ENCODE measurements at places on chromosomes 1 and 21.

GRCh38 chr1:198007687-198008607 lies 90.8 kb downstream of the LHX9 start:
- DNase-seq: no peak

DNA sequence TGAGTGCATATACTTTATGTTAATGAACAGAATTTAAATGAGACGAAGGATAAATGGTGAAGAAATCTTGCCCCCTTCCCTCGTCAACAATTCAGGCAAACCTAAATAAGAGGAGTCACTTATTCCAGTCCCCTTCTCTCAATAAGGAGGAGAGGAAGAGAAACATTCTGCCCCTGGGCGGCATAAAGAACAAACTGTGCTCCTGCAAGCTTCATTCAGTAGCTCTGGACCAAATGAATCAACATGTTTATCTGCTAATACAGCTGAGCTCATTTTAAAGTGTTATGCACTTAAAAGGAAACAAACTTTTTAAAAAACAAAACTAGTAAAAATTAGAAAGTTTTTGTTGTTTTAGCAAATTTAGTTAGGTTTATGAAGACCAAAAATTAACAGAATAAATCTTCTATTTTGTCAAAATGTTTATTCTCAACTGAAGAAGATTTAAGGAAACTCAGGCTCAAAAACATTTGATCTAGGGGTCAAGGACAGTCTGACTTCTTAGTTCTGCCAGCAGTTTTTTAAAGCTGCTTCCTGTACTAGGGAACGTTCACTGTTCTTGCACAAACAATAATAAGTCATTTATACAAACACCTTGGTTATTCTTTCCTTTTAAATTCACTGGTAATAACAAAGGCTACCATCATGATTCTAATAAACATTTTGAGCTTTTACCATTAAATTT lies 58.3 kb downstream of the AKT3 start:
- DNase-seq: no peak

- DNase-seq: no peak
Measured at GRCh38 chr1:42932442-42932941, 26.2 kb downstream of the SLC2A1 start.

GRCh38 chr1:185593271-185593670 lies 140.9 kb upstream of the HMCN1 start:
- no peak for DNase-seq

- DNase-seq: no peak
Measured at GRCh38 chr1:78658901-78659300, 9.3 kb downstream of the IFI44 start.

DNA sequence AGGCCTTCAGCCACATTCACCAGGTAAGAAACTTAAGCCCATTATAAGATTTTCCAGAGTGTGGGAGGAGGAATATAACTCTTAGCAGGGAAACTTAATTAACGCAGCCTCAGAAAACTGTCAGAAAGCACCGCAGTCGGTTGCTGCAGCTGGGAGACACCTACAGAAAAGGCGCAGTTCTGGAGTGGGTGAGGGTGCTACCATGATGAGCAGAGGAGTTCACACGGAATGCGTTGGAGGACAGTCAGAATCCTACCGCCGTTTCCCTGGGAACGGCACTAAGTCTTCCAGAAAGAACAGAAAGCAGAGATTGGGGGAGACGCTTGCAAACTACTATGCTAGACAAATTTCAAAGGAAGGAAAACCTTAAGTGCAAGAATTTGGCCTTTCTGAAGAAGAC lies 6.4 kb downstream of the ACTN2 start:
- DNase-seq: no peak

DNA sequence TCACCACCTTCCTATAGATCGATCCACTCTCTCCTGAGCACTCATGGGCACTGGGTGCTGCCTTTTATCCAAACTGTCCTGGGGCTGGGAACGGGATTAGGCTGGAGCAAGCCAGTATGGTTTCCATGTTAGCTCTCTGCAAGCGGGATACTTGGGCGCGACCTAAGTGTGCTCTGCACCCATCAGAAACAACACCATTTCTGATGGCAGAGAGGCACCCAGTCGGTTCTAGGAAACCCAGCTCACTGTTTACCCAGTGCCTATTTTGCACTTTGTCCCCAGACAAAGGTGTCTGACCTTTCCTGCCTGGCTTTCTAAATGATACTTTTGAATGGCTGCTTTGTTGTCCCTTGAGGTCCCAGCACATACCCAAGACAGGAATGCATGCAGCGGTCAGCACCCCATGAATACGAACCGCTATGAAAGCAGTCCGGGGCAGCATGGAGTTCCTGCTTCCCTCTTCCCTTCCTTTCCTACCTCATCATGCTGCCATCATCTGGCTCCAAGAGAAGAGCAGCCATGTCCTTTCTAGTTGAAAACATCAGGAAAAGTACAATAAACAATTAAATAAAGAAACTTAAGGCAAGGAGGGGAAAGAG lies 83.9 kb downstream of the TRABD2B start:
- DNase-seq: no peak

DNA sequence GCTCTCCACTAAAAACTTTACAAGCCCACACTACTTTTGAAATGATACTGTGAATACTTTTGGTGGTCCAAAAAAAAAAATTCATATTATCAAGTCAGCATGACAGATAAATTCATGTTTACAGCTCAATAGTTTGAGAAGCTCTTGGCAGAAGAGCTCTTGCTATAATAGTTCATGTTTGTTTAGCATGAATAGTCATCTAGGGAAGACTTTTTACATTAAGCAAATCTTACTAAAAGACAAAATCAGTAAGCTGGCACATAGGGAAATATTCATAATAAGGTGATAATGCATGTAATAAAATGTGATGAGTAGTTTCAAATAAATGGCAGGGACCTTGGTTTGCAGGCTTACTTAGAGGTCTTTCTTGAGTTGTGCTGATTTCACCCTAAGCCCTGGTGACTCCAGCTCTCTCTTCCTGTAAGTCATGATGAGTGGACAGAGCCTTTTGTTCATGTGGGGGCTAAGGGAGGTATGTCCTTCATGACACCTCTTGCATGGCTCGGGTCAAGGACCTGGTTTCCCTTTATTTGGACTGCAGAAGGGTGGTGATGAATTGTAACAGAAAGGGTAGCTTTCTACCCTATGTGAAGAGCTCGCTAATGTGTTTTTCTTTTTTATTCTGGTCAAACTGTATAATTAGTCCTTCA lies 166.7 kb downstream of the GABPA start:
- DNase-seq: no peak

- no peak for DNase-seq
Measured at GRCh38 chr1:235855811-235856429, 10.8 kb downstream of the LYST start.

- no peak for DNase-seq
Measured at GRCh38 chr1:195717651-195718050, 890.6 kb downstream of the KCNT2 start.
